Colonic mucosa (tissue), 4 donors: ENCODE measurements at places on chromosomes 2 and 18. TPM values are rescaled to one million over a fixed set of nuclear protein-coding genes. Genes with fewer than 3 reads are reported as not detected.
A peak's percentile ranks its signal among the peaks of the same experiment; 100 is the strongest.

GRCh38 chr18:70421471-70422390 is 132.9 kb downstream of the SOCS6 start:
- DNase-seq: peak; percentile 75

The VPS4B gene
- total RNA-seq: 127 TPM

The ARHGAP15 gene
- 3.7 TPM for total RNA-seq

The AMER3 gene
- 0.27 TPM for total RNA-seq

DNA sequence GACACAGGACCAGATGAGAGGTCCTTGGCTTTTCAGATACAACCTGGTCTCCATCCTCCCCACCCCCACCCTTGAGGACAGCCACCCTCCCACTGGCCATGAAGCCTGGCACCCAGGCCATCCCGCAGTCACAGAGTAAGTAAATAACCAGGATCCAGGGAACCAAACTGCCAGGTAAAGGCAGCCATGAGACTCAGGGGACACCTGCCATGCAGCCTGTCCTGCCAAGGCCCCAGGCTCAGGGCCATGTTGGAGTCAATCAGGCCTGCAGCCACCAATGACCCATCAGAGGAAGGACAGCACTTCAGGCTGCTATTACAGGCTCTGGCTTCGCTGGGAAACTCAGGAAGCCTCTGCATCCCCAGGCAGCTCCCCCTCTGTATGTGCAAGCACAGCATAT is 15.6 kb downstream of the SPATA3 start:
- no peak for DNase-seq
